ENCODE measurements at places on chromosomes 12 and 14.
A peak's percentile ranks its signal among the peaks of the same experiment; 100 is the strongest.

GRCh38 chr12:129169928-129170327 lies 316.6 kb downstream of the GLT1D1 start:
- DNase-seq = no peak

DNA sequence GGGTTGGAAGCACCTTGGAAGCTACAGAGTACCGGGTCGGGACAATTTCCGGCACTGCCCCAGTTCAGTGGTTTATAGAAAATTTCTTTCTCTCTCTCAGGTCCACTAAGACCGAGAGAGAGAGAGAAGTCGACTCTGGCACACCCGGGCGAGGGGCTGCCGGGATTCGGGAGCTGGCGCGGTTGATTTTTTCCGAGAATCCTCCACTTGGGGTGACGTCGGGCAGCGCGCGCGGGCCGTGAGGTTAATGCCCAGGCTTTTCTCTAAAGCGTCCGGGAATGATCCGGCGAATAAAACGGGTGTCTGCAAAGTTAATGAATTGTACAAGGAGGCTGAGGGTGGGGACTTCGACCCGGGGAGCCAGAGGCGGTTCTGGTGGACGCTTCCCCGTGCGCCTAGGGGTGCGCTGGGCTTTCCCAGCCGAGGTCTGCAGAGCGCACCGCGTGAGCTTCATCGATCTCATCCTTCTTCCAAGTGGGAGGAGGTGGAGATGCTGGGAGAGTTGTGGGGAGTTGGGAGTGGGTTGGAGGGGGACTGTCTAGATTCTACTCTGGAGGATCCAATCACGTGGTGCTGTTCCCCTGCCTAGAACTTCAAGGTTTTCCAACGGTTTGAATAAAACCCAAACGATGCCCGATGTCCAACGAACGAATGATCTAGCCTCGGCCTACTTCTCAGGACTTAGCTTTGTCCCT lies 51.9 kb upstream of the TBX3 start:
- DNase-seq = no peak

- no peak for DNase-seq
These were observed 15.5 kb downstream of the SOAT2 start for GRCh38 chr12:53118751-53119300.

- DNase-seq = peak; percentile 10
These were observed 2.8 kb upstream of the ARID2 start for GRCh38 chr12:45726603-45727300.

- DNase-seq = no peak
These were observed 103.1 kb downstream of the PRICKLE1 start for GRCh38 chr12:42486407-42486806.

DNA sequence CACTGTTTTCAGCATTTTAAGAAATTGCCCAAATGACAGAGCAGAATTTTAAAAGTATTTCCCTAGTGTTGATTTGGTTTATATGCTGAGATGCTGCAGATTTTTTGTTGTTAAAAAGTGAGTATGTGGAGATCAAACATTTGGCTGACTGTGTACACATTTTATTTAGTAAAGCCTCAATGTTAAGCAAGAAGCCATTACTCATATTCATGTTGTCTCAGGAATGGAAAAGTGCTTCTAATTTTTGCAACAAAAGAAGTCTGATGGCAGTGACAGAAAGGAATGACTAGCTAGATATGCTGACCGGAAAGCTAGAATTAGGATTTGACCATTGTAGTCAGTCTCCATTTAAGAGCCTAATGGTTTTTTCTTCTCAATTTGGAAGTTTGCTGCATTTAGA lies 22.5 kb downstream of the SLC38A6 start:
- no peak for DNase-seq

DNA sequence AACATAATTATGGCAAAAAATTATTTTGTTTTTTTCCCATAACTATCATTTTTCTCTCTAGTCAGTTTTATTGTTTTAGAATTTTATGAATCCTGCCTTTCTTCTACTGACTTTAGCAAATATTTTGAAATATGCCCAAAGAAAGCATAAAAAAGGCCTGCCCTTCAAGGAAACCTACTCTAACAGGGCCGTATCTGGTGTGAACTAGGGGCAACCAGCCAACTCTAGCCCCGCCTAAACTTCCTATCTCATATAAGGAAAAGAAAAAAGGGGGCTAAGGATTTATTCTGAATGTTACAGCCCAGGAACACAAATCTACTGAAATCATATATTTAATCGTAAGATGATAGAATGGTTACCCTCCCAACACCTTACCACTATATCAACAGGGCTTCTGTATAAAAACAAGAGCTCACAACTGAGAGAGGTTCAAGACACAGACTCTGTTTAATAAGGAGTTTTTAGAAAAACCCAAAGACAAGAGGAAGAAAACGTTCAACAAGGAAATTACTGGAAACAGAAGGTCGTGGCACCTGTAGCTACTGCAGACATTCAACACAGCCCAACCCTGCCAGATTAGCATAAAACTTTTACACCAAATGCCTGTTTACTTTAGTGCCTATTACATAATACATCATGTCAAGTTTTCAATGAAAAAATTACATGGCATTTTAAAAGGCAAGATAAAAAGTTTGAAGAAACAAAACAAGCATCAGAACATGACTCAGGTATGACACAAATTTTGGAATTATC lies 12.9 kb upstream of the EPYC start:
- no peak for DNase-seq

DNA sequence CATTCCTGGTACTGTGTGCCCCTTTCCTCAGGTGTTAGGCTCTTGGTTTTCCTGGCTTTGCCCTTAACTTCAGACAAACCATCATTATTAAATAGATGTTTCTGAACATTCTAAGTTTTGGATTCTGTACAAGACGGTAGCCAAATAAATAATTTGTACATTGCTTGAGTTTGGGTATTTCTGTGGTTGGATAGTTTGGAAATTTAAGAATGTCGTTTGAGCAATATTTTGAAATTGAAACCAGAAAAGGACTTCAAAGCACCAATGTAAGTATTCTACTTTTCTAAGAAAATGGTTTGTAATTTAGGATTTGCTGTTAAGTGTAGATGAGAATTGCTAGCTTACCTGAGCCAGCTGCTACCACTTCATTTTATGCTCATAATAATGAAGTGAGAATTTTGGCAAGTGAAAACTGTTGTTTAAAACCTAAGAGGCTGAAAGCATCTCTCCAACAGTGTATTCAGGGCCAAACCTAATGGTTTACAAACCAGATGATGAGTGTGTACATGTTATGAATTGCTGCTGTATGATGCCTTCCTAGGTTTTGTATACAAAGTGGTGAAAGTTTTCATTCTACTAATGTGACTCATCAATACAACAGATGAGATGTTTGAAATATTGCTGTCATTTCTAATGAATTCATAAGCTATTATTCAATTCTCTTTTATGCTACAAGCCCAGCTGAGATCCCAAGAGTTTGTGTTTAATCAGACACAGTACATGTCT lies 181.5 kb upstream of the PRKD1 start:
- no peak for DNase-seq

Data from T follicular helper cell (primary cell).